Glutamatergic neuron (in vitro differentiated cells): ENCODE measurements at places on chromosomes 13 and 19. TPM values are rescaled to one million over a fixed set of nuclear protein-coding genes. Genes with fewer than 3 reads are reported as not detected.

DNA sequence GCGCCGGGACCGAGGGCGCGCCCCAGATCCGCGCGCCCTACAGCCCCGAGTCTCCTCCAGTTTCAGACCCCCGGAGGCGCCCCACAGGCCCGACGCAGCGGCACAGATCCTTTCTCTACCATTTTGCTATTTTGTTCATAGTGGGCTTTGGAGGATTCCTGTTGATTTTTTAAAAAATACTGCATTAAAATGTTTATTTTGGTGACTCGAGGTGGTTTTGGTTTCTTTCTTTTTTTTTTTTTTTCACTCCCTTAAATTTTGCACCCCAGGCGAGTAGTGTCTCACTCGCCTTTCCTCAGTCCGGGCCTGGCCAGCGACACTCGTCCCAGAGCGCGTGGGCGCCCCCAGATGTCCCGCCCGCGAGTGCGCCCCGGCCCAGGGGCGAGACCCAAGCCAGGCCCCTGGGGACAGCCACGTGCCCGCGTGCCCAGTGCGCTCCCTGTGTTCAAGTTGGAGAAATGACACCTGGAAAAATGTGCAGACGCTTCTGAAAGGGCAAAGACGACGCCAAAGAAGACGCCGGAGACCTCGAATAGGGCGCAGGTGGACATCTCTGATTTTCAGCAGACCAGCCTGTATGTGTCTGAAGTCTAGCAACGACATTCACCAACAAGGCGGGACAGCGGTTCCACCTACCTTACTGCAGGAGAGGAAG is 471 bp upstream of the INSR start:
- peak; percentile 62 for DNase-seq

DNA sequence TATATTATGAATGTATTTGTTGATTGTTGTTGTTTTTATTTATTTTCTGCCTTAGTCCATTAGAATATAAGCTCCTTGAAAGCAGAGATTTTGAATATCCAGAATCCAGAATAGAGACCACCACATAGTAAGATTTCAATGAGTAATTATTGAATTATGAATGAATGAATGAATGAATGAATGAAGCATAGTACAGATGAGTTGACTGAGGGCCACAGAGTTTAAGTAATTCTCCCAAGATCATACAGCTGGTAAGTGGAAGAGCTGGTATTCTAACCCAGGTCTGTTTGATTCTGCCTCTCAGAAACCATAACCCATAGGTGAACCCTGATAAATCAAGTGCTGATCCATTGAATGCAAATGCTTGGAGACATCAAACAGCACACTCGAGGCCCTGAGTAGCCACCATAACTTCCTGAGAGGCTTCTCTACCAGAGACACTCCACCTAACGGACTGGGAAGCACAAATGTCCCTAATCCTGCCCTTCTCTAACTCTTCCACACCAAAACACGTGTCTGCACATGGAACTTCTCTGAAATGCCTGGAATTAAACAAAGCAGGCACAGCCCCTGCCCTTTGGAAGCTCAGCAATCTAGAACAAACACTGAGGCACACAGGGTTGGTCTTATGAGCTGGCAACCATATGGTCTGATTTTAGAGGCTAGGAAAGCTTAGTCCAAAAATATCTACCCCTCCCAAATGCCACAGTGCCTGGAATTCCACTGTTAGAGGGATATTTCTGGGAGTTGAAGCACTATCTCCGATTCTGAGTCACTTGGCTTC is 190.1 kb downstream of the FOXO1 start:
- no peak for DNase-seq

DNA sequence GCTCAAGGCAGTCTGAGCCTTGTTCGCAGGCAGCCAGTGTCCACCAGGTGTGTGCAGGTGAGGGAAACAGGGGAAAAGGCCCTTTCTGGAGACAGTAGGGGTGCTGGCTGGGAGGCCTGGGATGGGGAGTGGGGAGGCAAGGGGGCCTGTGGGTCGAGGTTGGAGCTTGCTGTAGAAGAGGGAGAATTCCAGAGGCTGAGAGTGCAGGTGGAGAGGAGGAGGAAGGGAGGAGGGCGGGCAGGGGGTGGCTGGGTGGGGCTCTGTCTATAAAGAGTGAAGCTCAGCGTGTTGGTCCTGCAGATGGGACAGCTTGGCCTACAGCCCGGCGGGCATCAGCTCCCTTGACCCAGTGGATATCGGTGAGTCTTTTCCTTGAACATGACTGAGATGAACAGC is at the start of gene CCL25:
TSS of gene CCL25 (plus strand) at position 297 of the 396 bp plus-strand sequence. CDS start 290 bp downstream, outside the sequence.
- no peak for DNase-seq

GSX1 gene
- not detected for total RNA-seq

DNA sequence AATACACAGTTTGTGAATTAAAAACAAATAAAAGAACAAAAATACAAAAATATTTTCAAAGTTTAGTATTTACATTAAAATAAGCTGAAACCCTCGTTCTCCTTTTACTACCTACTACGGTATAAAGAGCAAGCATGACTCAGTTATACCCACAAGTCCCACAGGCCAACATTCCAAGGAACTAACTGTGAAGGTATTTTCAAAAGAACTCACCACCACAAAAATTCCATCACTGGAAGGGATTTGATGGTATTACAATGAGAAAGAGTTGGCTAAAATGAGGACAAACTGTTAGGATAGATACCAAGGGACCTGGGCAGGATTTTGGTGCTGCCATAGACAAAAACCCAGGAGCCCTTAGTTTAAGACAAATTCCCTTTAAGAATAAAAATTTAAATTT is 122.7 kb downstream of the TBC1D4 start:
- no peak for DNase-seq

OLFM2 gene
- total RNA-seq, result 19.5 TPM

GRCh38 chr13:77477299-77477848 is 58.1 kb upstream of the SCEL start:
- no peak for DNase-seq

DNA sequence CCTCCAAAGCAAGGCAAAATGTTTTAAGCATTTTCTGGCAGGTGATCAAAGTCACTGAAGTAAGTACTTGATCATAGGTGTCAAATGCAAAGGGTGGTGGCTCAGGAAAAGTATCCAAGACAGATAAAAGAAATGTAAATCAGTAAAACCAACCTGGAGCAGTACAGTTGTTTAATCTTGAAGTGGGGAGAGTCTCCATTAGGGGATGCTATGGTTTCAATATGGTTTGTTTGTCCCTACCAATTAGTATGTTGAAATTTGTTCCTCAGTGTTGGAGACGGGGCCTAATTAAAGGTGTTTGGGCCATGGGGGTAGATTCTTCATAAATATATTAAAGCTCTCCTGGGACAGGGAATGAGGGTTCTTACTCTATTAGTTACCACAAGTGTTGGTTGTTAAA is 1781.7 kb upstream of the PRR20A start:
- DNase-seq, result no peak

- DNase-seq, result no peak
Measured at GRCh38 chr13:76929320-76929719, 19.0 kb upstream of the ACOD1 start.

- no peak for DNase-seq
Measured at GRCh38 chr19:28289295-28290063, 923.5 kb downstream of the UQCRFS1 start.

GRCh38 chr19:52670046-52670445 is 31.9 kb upstream of the ZNF83 start:
- no peak for DNase-seq

ZNF723 gene
- not detected for total RNA-seq

NLRP7 gene
- total RNA-seq, result not detected

DNA sequence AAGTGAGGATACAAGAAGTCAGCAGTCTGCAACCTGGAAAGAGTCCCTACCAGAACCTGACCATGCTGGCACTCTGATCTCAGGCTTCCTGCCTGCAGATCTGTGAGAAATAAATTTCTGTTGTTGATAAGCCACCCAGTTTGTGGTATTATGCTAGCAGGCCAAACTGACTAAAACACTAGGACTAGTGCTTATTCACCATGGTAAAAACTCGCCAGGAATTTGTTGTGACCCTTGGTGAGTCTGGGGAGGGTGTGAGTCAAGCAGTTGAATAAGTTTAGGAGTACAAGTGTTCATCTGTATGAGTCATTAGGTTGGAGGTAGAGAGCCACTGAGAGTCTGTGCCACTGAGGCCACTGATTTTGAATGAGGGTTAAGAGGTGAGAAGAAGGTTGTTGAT is 3.6 kb downstream of the ZIK1 start:
- DNase-seq, result no peak

LYL1 gene
- total RNA-seq, result 1.3 TPM

GRCh38 chr19:40365613-40366401 is 17.3 kb downstream of the PLD3 start:
- peak; percentile 92 for DNase-seq

DNA sequence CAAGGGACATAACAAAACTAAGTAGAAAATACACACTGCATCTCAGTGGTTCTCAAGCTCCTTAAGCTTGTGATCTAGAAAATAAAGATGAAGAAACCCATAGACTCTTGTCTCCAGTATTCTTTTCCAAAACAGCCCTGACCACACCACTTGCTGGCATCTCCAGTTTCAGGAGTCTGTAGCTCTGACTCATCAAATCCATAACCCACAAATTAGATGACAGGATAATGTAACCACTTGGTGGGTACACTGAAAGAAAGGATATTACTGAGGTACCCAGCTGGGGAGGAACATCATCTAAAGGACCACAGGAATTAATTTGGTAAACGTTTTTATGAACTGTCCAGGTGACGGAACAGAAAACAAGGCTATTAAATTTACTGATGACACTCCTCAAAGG is 214.7 kb downstream of the VWA8 start:
- DNase-seq, result no peak

DNA sequence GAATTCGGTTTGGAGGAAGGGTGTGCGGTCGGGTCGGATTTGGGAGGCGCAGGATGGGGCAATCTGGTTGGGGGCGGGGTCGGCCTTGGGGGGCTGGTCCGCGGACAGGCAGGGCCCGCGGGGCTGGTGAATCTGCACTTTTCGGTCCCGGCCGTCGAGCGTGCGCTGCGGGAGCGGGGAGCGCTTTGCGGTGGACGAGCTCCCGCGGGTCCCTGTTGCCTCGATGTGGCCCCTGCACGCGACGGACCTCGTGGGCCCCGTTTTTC is 11.9 kb downstream of the PEAK3 start:
- DNase-seq, result no peak

GRCh38 chr19:10625003-10625761 is at the start of gene SLC44A2:
Gene SLC44A2, plus strand, starts transcription at chr19:10625553. Its CDS starts 81 bp downstream, at chr19:10625634.
- peak; percentile 64 for DNase-seq

DNA sequence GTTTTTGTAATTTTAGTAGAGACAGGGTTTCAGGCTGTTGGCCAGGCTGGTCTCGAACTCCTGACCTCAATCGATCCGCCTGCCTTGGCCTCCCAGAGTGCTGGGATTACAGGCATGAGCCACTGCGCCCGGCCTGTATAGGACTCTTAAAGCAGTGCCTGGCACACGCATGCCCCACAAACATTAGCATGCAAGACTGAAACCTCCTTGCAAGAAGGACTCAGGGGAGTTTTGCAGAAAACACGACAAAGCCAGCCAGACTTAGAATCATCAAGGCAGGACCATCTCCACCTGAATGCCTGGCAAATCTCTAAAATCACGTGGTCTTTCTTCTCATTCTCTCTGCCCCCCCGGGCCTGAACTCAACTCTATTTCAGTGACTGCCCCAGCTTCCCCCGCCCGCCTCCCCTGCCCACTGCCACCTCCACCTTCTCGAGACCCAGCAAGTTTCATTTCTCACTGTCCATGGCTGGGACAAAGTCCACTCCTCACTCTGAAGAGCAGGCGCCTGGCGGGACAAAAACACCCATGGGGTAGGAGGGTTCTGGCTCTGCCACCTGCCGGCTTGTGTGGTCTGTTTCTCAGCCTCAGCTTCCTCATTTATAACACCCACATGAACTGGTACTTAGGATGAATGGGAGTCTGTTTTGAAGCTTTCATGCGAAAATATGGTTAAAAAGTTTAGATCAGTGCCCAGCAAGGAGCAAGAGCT is 2.4 kb downstream of the TICAM1 start:
- no peak for DNase-seq
